ENCODE measurements at places on chromosomes 7 and 10. TPM values are rescaled to one million over a fixed set of nuclear protein-coding genes. Genes with fewer than 3 reads are reported as not detected.

The CTTNBP2 gene
- not detected for polyA plus RNA-seq

The ITPRID1 gene
- polyA plus RNA-seq, result not detected

The AGR3 gene
- not detected for polyA plus RNA-seq

The TAS2R4 gene
- polyA plus RNA-seq, result not detected

The AKR1C2 gene
- polyA plus RNA-seq, result not detected

The ANKRD61 gene
- not detected for polyA plus RNA-seq

- peak; percentile 43 for DNase-seq
- peak overlapping the region; percentile 78 for H3K27ac ChIP-seq
- peaks cover 50% of the 10 kb centered on the region for H3K4me1 ChIP-seq
- H3K36me3 ChIP-seq, result no peaks in the 10 kb centered on the region
Observed at GRCh38 chr10:22250897-22251660, 33.3 kb upstream of the EBLN1 start.

DNA sequence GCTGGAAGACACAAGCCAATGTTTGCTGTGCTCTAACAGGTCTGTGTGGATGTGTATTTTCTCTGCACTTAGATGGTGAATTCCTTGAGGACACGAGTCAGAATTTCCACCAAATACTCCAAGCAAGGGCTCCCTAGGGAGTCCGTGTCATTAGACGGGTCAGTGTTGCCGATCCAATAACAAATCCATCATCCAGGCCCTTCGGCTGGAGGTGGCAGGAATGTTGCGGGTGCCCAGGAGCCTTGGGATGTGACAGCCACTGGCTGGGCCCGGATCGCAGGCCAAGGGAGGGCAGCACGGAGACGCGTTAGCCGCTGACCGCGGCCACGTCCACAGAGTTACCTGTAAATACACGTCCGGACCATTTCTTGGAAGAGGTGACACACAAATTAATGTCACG lies 186.8 kb downstream of the WDR37 start:
- no peaks in the 10 kb centered on the region for H3K27me3 ChIP-seq
- no peak overlapping the region for H3K27ac ChIP-seq
- no peak for DNase-seq
- peaks cover 9% of the 10 kb centered on the region for H3K4me1 ChIP-seq
- no peak overlapping the region for H3K4me3 ChIP-seq

DNA sequence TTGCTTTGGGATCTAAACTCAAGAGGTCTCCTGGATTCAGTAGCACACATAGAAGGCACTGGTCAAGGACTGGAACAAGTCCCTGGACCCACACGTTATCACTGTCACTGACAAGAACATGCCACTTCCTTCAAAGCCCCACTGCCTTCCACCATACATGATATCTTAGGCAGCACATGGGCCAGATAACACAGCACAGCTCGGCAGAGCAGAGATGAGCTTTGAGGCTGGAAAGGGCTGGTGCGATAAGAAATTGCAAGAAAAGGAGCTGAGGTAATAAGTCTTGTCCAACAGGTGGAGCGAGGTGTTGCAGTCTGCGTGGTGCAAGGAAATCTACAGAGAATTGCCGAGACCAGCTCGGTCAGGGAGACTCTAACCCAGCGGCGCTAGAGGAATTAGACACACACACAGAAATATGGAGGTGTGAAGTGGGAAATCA lies 139.8 kb upstream of the CDK13 start:
- no peak for DNase-seq
- H3K4me3 ChIP-seq, result no peak overlapping the region
- H3K36me3 ChIP-seq, result no peaks in the 10 kb centered on the region
- H3K4me1 ChIP-seq, result no peaks in the 10 kb centered on the region
- H3K27ac ChIP-seq, result no peak overlapping the region

GRCh38 chr10:114631666-114632417 lies 26.2 kb downstream of the ABLIM1 start:
- H3K4me3 ChIP-seq, result no peak overlapping the region
- peaks cover 18% of the 10 kb centered on the region for H3K4me1 ChIP-seq
- H3K27ac ChIP-seq, result no peak overlapping the region
- DNase-seq, result peak; percentile 21
- H3K36me3 ChIP-seq, result no peaks in the 10 kb centered on the region
- H3K27me3 ChIP-seq, result peaks cover 10% of the 10 kb centered on the region

DNA sequence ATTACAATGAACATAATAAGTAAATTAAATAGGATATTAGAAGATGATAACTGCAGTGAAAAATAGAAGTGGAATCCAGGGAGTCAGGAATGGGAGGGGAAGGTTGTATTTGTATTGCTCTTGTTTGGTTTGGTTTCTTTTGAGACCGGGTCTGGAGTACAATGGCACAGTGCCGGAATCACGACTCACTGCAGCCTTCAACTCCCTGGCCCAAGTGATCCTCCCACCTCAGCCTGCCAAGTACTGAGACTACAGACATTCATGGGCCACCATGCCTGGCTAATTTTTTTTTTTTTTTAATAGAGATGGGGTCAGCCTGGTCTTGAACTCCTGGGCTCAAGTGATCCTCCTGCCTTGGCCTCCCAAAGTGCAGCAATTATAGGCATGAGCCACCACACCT lies 59.9 kb upstream of the LRRC4 start:
- no peak overlapping the region for H3K27ac ChIP-seq
- no peak overlapping the region for H3K4me3 ChIP-seq
- no peaks in the 10 kb centered on the region for H3K4me1 ChIP-seq
- DNase-seq, result no peak
- H3K36me3 ChIP-seq, result peaks cover 32% of the 10 kb centered on the region

DNA sequence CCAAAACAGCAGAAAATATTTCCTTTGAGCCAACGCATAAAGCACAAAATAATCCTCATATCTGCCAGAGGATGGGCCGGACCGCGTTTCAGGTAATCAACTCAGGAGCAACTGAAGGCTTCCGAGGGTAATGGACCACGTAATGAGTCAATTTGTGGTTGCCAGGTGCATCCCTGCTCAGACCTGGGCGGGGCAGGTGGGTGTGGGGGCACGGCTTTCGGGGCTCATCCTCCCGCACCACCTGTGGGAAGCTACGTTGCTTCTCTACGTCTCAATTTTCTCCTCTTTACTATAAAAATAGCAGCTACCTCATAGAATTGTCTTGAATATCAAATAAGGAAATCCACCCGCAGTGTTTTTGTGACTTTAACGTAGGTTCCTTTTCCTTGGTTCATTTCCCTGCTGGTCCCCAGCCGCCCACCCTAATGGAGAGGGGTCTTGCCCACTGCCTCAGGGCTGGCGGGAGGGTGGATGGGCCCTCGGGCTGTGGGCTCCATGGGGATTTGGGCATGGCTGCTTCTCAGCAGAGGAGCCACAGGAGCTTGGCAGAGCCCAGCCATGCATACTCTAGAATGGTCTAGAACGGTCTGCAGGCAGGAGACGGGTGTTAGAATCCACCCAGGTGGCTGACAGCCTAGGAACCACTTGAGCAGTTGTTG lies 324.7 kb downstream of the ADARB2 start:
- no peaks in the 10 kb centered on the region for H3K4me1 ChIP-seq
- no peaks in the 10 kb centered on the region for H3K27me3 ChIP-seq
- DNase-seq, result no peak
- no peak overlapping the region for H3K27ac ChIP-seq
- H3K4me3 ChIP-seq, result no peak overlapping the region
- no peaks in the 10 kb centered on the region for H3K36me3 ChIP-seq

- H3K27ac ChIP-seq, result no peak overlapping the region
- no peak overlapping the region for H3K4me3 ChIP-seq
- peaks cover 3% of the 10 kb centered on the region for H3K27me3 ChIP-seq
- no peaks in the 10 kb centered on the region for H3K4me1 ChIP-seq
- peak; percentile 6 for DNase-seq
Observed at GRCh38 chr10:123583639-123584418, 82.3 kb upstream of the GPR26 start.

GRCh38 chr10:111338805-111339204 lies 262.0 kb downstream of the ADRA2A start:
- H3K36me3 ChIP-seq, result no peaks in the 10 kb centered on the region
- DNase-seq, result no peak
- H3K4me1 ChIP-seq, result no peaks in the 10 kb centered on the region
- no peak overlapping the region for H3K27ac ChIP-seq

DNA sequence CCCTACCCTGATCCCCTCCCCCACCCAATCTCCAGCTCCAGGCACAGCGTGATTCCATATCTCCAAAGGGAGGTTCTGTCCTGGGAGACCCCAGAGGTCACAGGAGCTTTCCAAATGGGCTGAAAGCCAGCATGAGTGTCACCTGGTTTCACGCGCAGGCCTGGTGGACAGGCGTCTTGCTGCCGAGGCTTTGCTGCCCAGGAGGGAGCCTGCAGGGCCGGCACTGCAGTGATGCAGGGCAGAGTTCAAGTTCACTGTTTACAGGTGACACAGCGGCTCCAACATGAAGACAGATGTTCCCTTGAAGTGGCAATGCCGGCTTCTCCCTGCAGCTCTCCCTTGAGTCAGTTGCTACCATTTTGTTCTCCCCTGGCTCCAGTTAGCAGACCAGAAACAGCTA lies 104.3 kb downstream of the TCERG1L start:
- no peak overlapping the region for H3K27ac ChIP-seq
- no peak overlapping the region for H3K4me3 ChIP-seq
- no peaks in the 10 kb centered on the region for H3K4me1 ChIP-seq
- no peak for DNase-seq

DNA sequence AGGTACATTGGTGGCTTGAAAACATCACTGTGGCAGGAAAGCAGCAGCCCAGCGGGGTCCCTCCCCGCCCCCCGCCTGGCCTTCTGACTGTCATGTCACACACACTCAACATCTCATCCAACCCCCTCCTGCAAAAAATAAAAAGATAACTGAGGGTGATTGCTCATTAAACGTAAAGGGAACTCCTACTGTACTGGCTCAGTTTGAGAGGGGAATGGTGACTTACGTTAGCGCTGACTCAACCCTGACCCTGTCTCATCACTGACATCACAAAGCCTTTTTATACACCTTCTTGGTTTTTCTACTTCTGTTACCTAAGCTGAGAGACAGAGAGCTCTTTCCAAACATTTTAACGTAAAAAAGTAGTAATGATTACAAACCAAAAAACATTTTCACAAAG lies 48.8 kb downstream of the ADARB2 start:
- no peak overlapping the region for H3K27ac ChIP-seq
- no peak overlapping the region for H3K4me3 ChIP-seq
- no peaks in the 10 kb centered on the region for H3K4me1 ChIP-seq
- no peaks in the 10 kb centered on the region for H3K27me3 ChIP-seq
- no peak for DNase-seq
- no peaks in the 10 kb centered on the region for H3K36me3 ChIP-seq

GRCh38 chr7:111005445-111005844 lies 85.5 kb upstream of the LRRN3 start:
- no peak overlapping the region for H3K4me3 ChIP-seq
- H3K27me3 ChIP-seq, result no peaks in the 10 kb centered on the region
- no peak for DNase-seq
- no peaks in the 10 kb centered on the region for H3K36me3 ChIP-seq
- no peak overlapping the region for H3K27ac ChIP-seq

DNA sequence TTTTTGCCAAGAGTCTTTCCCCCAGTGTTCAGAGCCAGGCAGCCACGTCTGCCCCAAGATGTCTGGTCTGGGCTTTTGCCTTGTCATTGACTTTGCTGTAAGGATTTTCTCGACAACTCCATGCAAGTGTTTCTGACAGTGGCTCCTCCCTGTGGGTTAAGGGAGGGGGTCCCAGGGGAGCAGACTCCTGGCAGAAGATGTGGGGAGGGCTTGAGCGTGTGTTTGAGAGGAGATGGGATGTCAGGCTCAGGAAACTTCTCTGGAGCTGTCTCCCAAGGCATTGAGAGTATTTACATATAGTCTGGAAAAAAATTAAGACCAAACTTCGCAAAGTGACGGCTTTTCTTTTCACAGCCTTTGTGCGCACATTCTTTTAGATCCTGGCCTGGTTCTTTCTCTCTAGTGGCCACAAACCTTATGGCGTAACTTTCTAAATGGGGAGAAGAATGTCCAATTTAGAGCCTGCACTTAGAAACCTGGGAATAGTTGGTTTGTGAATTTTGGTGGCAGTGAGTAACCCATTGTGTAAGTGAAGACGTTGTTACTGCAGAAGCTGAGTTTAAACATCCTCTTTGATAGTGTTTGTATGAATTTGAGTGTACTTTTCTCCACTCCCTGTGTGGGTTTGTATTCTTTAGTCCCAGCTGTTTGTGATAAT lies 201.5 kb downstream of the LRMDA start:
- no peak overlapping the region for H3K27ac ChIP-seq
- DNase-seq, result no peak
- no peaks in the 10 kb centered on the region for H3K36me3 ChIP-seq

- DNase-seq, result no peak
- H3K4me3 ChIP-seq, result no peak overlapping the region
- no peaks in the 10 kb centered on the region for H3K27me3 ChIP-seq
- no peaks in the 10 kb centered on the region for H3K4me1 ChIP-seq
Observed at GRCh38 chr10:74669210-74669609, 157.2 kb upstream of the KAT6B start.

DNA sequence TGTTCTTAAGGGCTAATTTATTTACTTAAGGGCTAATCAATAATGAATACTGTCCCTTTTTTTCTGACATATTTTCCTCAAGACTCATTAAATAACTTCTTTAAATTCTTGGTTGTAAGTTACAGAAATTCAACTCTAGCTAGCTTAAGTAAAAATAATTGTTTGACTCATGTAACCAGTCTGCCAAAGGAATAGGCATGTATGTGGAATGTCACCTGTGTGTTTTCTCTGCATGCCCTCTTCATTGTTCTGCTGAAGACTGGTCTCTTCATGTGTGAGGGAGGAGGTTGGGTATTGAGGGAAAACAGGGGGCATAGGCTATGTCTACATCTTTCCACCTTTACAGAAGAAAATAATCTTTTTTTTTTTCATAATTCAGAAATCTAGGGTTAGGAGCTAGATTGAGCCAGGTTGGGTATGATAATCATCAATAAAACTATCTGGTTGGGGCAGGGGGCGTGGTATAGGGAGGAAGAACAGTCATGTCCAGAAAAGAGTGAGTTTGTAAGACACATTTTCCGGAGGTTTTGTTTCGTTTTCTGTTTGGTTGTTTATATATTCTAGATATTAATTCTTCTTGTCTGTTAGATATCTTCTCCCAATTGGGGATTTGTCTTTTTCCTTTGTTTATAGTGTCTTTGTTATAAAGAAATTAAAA lies 37.9 kb downstream of the EXOC4 start:
- H3K36me3 ChIP-seq, result peaks cover 6% of the 10 kb centered on the region
- H3K27me3 ChIP-seq, result no peaks in the 10 kb centered on the region
- no peak overlapping the region for H3K27ac ChIP-seq
- no peak for DNase-seq
- H3K4me1 ChIP-seq, result peaks cover 5% of the 10 kb centered on the region
- no peak overlapping the region for H3K4me3 ChIP-seq
